Mucosa of gallbladder (tissue), 1 donor: ENCODE measurements at places on chromosomes 16 and 17. TPM values are rescaled to one million over a fixed set of nuclear protein-coding genes. Genes with fewer than 3 reads are reported as not detected.
A peak's percentile ranks its signal among the peaks of the same experiment; 100 is the strongest.

Gene DNAI2
- total RNA-seq: 0.32 TPM

DNA sequence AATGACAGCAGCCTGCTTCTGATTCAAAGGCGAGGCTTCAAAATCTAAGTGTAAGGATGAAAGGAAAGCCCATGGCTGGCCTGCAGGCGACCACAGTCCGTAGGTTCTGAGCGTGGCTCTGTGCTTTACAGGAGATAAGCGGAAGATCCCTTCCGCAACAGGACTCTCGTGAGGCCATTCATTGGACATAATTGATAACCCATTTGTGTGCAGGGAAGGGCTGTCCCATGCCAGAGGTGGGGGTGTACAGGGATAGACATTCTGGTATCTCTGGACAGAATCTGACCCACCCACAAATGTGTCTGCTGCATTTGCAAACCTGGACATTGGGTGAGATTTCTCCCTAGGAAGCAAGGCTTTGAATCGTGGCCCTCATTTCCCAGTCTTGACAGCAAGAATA is 4.0 kb downstream of the CYB561 start:
- DNase-seq: no peak

GRCh38 chr16:74169687-74170376 is 126.8 kb upstream of the PSMD7 start:
- DNase-seq: peak; percentile 10

DNA sequence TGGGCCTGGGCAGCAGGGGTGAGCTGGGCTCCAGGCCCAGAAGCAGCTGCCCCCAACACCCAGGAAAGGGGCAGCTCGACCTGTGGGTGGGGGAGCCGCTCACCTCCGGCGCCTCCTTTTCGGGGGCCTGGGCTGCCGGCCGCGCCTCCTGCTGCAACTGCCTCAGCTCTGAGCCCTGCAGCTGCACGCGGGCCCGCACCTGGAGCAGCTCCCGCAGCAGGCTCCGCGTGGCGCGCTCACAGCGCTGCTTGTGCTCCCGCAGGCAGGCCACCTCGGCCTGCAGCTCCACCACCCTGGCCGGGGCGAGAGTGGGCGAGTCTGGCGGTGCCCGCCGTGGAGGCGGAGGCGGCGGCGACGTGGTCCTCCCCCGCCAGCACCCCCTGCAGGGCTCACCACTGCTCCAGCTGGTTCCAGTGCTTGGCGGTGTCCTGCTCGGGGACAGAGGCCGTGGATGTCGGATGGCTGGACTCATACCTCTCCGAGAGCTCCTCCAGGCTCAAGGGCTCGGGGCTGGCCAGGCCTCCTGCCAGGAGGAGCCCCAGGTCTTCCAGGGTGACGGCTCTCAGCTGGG is 868 bp downstream of the CCDC154 start:
- DNase-seq: no peak

Gene HAP1
- total RNA-seq: 1.9 TPM

- no peak for DNase-seq
Measured at GRCh38 chr16:24151482-24151939, 104.6 kb upstream of the CACNG3 start.

Gene MGAT5B
- 0.69 TPM for total RNA-seq

DNA sequence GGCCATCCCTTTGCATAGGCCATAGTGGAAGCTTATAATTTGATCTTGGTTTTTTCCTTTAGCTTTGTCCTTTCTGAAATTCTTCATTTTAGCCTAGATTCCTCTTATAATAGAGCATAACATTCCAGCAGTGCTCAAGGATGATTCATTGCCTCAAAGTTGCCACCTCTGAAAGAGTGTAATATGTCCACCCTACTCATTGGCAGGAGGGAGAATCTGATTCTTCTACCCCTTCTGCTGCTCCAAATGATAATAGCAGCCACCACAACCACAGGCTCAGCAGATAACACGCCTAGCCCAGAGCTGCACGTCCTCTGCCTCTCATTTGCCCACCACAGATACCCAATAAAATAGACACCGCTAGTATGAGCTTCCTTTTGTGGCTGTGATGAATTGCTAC is 337.4 kb upstream of the HSBP1 start:
- no peak for DNase-seq

GRCh38 chr17:51118330-51119195 is 2.1 kb downstream of the SPAG9 start:
- DNase-seq: peak; percentile 36

GRCh38 chr16:49564496-49565229 is 191.1 kb downstream of the C16orf78 start:
- no peak for DNase-seq

Gene ABR
- total RNA-seq: 279 TPM

- no peak for DNase-seq
Measured at GRCh38 chr16:5605404-5605803, 507.8 kb upstream of the EEF2KMT start.

Gene CACNG4
- not detected for total RNA-seq

GRCh38 chr16:81471882-81472281 is 27.3 kb downstream of the CMIP start:
- DNase-seq: no peak

GRCh38 chr16:65225488-65225887 is 103.6 kb upstream of the CDH11 start:
- no peak for DNase-seq

GRCh38 chr17:51730303-51731050 is 428.0 kb downstream of the CA10 start:
- no peak for DNase-seq

Gene ANKS3
- 27.1 TPM for total RNA-seq

Gene HP
- total RNA-seq: 27.5 TPM

DNA sequence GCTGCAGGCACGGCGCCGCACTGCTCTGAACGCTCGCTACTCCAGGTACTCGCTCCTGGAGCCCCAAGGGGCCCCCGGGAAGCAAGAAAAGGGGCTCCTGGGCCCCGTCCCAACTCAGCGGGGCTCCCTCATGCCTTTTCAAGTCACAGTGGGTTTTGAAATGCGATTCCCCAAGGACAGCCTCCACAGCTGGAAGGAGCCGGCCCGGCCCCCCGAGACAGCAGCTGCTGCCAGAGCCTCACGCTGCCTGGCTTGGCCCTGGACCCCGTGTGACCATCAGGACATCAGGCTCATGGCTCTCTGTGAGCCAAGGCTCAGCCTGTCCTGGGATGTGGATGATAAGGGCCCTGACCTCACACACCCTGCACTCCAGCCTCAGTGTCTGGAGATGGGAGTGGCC is 80.6 kb downstream of the LMF1 start:
- no peak for DNase-seq

- DNase-seq: no peak
Measured at GRCh38 chr17:32102646-32103186, 39.6 kb upstream of the RHOT1 start.

- DNase-seq: peak; percentile 44
Measured at GRCh38 chr17:40551879-40552768, 13.1 kb downstream of the CCR7 start.

GRCh38 chr17:17606416-17607000 is 15.0 kb upstream of the PEMT start:
- DNase-seq: no peak

DNA sequence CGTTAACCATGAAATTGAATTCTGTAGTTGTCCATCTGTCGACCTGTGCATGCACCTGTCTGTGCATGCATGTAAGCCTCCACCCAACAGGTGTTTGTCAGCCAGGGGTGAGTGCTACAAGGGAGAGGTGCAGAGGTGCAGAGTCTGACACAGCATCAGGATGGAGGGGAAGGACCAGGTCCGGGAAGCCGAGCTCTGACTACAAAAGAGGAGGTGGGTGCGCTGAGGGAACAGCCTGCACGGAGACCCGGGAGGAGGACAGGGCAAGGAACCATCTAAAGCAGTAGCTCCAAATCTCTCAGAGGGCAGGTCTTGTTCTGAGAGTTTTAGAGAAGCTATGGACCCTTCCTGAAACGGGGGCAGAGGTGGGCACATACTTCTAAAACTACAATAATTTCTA is 54.1 kb downstream of the B9D1 start:
- no peak for DNase-seq

Gene PDIA2
- 1.3 TPM for total RNA-seq

DNA sequence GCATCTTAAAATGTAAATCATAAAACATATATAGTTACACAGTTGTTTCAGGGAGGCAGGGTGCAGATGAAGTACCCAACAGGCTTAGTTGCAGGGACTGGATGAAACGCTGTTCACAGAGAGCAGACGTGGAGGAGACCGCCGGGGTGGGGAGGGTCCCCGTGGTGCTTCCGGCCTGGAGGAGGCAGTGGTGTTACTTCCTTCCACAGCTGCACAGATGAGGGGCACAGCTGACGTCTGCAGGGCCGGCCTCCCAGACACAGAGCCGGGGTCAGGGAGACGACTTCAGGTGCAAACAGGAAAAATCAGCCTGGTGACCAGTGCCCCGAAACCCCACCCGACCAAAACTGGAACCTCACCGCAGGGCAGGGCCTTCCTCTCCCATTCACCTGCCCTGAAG is 17.1 kb downstream of the SPIRE2 start:
- DNase-seq: no peak

DNA sequence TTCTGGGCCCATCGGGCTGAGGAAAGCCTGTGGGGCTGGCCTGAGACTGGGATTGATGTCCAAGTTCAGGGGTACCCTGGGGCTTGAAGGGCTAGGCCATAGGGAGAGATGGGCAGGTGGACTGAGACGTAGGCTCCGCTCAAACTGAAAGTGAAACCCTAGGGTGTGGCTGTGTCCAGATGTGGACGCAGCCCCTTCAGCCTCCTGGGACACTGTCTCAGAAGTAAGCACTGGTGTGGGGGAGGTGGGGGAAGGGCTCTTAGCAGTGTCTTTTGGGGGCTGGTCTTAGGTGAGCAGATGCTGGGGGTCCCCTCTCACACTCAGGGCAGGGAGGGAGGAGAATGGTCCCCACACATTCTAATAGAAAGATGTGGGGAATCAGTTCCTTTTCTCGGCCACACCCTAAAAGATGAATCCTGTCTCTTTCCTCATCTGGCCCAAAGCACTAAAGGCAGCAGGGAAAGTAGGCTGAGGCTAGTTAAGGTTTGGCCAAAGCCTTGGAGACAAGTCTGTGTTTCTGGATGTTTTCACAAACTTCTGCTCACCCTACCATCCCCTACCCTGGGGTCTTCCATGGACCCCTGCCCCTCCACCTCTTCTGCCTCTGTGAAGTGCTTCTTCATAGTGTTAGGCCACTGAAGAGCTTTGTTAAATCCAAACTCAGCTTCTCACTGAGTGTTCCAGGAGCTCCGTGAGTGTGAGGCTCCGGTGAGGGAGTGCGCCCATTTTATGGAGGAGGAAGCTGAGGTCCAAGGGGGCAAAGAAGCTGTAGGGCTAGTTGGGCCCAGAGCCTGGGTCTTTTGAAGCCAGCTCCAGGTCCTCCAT is 5.6 kb downstream of the FMNL1 start:
- peak; percentile 10 for DNase-seq

- no peak for DNase-seq
Measured at GRCh38 chr16:80330803-80331202, 210.0 kb upstream of the DYNLRB2 start.

Gene ADORA2B
- total RNA-seq: 0.72 TPM

Gene SLC6A2
- total RNA-seq: 0.23 TPM

Gene TTYH2
- total RNA-seq: 6.9 TPM

DNA sequence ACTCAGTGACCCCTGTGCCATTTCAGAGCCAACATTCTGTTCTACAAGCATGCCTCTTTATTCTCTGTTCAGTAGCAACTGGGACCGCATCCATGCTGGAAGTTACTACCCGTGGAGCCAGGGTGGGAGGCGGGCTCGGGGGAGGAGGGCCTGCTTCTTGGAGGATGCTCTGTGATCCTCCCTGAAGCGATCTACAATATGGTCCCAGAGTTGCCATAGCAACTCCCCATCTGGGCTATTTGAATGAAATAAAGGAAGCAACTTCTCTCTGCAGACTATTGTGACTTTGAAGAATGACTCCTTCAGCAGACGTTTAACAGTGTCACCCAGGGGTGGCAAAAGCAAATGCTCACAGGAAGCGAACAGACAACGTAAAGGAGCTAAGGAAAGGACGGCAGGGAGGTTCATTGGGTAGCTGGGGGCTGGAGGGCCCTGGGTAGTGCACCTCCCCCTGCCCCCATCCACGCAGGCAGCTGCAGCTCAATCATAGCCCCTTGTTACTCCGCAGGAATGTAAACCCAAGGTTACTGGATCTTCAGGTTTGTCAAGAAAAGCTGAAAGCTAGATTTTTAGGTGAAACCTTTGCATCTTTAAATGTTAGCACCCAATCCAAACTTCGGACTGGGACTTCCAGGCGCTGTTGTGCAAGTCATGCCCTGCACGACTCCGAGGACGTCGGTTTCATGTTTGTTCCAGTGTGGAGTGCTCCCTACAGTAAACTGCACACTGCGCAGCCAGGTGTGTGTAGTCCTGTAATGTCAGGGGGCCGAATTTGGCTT is 51.1 kb upstream of the MEAK7 start:
- DNase-seq: no peak

- no peak for DNase-seq
Measured at GRCh38 chr16:83418565-83418964, 389.2 kb upstream of the HSBP1 start.

GRCh38 chr17:80124351-80124981 is 22.5 kb downstream of the EIF4A3 start:
- peak; percentile 37 for DNase-seq

DNA sequence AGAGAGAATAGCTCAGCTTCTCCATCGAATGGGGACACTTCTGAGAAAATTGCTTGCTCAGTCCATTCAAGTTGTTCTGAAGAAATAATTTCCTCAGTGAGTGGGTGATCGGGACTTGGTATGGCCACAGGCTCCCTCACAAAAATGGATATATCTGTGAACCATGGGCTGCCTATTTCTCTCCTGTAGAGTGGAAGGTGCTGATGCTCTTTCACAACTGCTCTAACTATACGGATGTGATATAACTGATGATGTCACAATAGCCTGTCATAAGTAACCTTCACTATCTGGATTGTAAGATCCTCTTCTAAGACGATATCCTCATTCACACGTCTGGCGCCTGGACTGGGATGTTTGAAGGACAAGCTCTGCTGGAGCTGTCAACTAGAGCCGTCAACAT is 4.7 kb upstream of the CCL18 start:
- no peak for DNase-seq

DNA sequence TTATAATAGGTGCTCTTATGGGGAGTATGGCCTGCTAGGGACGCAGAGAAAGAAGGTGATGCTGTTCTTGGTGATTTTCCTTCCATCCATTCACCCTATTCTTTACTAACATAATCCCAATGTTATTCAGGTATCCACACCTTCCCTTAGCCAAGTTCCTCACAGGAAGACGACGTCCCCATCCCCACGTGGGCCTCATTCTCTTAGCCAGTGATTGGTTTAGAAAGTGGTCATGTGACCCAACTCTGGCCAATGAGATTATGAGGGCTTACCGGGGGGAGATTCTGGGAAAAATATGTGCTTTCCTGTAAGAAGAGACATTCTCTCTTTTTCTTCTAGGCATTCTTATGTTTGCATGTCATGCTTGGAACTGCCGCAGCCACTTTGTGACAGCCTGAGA is 474.7 kb downstream of the HAPSTR1 start:
- DNase-seq: no peak

DNA sequence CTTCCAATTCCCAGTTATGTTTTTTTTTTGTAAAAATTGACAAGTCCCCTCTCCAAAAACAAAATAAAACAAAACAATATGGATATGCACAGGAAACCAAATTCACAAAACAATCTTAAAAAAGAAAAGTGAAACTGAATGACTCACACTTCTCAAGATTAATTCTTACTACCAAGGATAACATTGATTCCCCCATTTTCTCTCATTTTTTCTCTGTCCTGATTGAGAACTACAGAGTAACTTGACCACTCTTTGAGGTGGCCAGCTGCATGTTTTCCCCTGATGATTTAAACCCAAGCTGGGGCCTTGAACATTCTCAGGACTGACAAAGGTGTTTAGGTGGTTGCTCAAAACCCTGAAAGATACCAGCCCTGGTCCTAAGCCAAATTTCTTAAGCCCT is 149.0 kb downstream of the AHSP start:
- DNase-seq: no peak

- DNase-seq: no peak
Measured at GRCh38 chr16:554640-555365, 5.4 kb upstream of the PRR35 start.
